ENCODE measurements at places on chromosomes 16 and 17.

GRCh38 chr16:73011926-73012325 lies 36.0 kb downstream of the ZFHX3 start:
- DNase-seq, result no peak

GRCh38 chr16:84884596-84885341 lies 65.0 kb downstream of the CRISPLD2 start:
- peak; percentile 26 for DNase-seq

DNA sequence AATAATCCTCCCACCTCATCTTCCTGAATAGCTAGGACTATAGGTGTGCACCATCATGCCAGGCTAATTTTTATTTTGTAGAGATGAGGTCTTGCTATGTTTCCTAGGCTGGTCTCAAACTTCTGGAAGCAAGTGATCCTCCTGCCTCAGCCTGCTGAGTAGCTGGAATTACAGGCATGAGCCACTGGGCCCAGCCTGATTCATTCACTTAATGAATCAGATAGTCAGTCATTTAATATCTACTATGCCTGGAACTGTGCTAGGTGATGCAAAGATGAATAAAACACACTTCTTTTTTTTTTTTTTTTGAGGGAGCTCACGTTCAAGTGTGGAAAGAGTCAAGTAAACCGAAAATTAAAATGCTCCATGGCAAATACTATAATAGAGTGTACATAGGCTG lies 39.4 kb downstream of the EFCAB13 start:
- no peak for DNase-seq

- no peak for DNase-seq
These were observed 64.9 kb upstream of the LGALS9 start for GRCh38 chr17:27565874-27566670.

DNA sequence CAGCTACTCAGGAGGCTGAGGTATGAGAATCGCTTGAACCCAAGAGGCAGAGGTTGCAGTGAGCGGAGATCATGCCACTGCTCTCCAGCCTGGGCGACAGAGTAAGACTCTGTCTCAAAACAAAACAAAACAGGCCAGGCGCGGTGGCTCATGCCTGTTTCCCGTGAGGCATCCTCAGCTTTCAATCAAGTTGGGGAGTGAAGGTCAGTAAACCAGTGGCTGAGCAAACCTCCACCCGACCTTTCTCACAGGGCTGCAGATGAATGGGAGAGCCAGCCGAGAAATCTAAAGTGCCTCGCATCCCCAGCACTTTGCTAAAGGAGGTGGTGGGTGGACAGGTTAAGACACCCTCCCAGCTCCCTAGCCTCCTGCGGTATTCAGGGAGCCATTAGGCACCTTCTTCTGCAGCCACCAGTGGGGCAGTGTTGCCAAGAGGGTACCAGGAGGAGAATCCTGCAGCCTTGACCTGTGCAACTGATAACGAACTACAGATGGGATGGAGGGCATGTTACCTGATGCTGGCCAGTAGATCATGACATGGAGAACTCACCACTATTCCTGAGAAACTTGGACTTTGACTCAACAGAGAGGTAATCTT lies 59.0 kb downstream of the KPNA2 start:
- DNase-seq, result no peak

- peak; percentile 46 for DNase-seq
These were observed at the start of gene SF3B3 for GRCh38 chr16:70523743-70524398. Gene SF3B3 (plus strand): TSS chr16:70523816. CDS start chr16:70526657, 2,841 bp downstream.

DNA sequence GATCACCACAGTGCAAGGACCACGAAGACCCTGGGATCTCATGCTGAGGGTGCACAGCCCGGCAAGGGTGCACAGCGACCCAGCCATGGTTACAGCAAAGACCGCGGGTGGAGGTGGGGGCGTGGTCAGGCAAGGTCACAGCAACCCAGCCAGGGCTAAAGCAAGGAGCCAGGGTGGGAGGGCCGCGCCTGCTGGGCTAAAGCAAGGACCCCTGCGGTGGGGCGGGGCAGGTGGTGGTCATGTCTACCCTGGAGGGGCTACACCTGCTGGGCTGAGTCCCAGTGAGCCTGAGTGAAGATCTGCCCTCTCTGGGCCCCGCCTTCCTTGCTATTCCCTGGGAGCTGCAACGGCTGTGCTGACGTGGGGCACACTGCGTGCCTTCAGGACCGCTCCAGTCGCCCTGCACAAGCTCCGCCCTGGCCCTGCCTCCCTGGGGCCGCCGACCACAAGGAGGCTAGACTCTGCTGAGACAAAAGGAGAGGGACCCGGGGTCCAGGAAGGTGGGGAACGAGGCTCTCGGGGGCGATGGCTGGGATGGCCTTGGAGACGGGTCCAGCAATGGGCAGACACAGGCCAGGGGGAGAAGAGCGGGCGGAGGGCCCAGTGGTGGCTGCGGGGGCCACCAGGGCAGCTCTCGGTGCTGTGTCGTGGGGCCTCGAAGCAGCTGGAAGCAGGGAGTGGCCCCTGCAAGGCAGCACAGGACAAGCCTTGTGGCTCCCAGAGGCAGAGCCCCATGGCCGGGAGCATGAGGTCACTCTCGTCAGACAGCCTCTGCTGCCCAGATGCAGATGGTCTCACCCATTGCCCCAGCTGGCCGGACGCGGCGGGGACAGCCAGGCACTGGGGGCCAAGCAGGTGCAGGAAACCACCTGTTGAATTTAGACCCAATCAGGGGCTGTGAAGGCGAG lies 52.8 kb downstream of the CBFA2T3 start:
- DNase-seq, result no peak

DNA sequence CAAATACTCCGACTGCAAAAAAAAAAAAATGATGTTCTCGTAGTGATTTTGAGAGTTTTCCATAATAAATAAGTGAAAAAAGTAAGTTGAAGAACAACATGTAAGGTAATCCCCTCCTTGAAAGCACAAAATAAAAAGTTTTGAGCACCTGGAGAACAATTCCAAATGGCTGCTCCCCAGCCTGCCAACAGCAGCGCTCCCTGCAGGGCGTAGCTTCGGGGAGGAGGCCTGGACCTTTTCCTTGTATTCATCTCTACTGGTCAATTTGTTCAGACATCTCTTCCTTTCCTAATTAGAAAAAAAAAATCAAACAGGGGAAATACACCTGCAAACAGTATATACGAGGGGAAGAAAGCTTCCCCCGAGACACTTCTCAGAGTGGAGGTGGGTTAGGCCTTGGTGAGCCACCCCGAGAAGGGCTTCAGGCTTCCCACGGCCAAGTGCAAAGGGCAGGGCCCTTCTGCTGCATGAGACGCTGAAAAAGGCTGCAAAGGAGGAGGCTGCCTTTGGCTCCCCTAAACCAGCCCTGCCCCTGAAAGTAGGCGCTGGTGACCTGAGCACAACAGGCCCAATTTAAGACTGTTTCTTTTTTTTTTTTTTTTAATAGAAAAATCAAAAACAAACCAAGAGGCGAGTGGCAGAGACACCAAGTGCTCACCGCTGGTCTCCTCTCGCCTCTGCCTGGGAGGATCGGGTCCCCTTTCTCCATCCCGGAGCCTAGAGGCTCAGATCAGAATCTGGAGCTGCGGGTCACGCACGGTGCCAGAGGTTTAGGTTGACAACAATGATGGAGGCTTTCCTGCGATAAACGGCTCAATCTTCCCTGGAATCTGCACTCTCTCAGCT lies 193.1 kb upstream of the FOXF1 start:
- no peak for DNase-seq

- no peak for DNase-seq
These were observed 1.3 kb downstream of the PLEKHH3 start for GRCh38 chr17:42675348-42675964.

- no peak for DNase-seq
These were observed 218.7 kb downstream of the MRTFB start for GRCh38 chr16:14289692-14290340.

DNA sequence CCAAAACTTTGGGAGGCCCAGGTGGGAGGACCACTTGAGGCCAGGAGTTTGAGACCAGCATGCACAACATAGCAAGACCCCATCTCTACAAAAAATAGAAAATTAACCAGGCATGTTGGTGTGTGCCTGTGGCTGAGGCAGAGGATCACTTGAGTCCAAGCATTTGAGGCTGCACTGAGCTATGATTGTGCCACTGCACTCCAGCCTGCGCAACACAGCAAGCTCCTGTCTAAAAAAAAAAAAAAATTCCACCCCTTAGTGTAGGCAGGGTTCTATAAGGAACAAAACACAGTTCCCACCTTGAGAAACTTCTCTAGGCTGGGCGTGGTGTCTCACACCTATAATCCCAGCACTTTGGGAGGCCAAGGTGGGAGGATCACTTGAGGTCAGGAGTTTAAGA lies 36.3 kb upstream of the HAPSTR1 start:
- DNase-seq, result no peak

GRCh38 chr16:12763517-12763916 lies 40.2 kb downstream of the CPPED1 start:
- no peak for DNase-seq

DNA sequence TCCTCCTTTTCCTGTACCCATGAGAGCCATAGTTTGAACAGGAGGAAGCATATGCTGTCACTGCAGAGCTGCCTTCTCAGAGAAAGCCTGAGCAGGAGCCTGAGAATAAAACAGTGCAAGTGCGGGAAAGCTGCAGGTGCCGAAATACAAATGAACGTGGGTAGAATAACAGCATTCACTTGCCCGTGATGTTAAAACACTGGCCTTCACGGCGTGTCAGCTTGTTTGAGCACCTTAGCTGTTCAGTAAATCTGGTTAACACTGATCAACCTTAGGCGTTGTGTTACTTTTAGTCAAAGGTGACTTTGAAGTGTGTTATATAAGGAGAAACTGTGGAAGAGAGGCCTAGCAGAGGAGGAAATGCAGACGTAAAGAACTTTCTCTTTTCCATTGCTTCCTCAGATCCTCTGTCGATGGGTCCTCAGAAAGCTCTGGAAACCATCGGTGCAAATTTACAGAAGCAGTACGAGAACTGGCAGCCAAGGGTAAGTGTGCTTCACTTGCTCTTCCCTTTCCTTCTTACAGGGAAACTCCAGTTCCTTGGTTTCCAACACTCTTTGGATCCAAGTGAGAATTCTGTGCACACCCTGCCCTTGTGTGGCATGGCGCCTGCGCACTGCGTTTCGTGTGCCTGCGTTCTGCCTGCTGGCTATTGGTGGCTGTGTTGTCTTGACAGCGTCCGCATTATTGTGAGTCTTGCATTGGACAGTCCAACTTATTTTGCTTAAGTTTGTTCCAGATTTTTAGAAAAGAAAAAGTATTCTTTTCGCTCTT lies 98.9 kb downstream of the RPTOR start:
- DNase-seq, result no peak

GRCh38 chr16:46817961-46818360 lies 13.0 kb downstream of the C16orf87 start:
- DNase-seq, result no peak

- DNase-seq, result no peak
These were observed 15.9 kb upstream of the ICAM2 start for GRCh38 chr17:64036198-64036922.

DNA sequence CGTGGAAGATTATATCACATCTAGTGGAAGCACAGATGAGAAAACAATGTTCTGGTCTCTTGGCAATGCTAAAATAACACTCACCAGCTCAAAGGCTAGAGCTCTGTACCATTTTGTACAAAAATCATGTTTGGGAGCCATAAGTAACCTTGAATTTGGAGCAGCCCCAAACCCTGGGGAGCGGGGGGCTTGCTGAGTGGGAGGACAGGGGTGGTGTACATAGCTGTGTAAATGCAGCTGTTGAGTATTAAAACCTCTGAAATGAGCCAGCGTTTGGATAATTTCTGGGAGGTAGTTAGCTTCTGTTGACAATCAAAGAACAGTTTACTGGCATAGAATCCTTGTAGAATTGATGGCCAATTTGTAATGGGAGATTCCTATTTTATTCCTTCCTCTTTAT lies 4.3 kb downstream of the MYH8 start:
- DNase-seq, result no peak

DNA sequence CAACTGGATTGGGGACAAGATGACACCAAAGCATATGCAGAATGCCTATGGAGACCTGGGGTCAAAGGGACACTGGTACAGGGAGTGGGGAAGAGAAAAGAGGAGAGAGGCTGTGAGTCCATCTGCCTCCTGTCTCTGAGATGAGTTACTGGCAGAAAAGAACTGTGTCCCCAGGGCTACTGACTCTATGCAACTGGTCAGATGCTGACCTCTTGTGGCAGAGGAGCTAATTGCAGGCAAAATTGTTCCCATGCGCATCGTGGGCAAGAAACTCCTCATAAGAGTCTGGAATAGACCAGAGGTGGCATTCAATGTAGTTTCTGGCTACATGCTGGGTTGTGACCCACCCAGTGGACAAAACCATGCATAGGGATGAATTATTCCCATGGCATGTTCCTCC lies 26.1 kb upstream of the MLKL start:
- no peak for DNase-seq

DNA sequence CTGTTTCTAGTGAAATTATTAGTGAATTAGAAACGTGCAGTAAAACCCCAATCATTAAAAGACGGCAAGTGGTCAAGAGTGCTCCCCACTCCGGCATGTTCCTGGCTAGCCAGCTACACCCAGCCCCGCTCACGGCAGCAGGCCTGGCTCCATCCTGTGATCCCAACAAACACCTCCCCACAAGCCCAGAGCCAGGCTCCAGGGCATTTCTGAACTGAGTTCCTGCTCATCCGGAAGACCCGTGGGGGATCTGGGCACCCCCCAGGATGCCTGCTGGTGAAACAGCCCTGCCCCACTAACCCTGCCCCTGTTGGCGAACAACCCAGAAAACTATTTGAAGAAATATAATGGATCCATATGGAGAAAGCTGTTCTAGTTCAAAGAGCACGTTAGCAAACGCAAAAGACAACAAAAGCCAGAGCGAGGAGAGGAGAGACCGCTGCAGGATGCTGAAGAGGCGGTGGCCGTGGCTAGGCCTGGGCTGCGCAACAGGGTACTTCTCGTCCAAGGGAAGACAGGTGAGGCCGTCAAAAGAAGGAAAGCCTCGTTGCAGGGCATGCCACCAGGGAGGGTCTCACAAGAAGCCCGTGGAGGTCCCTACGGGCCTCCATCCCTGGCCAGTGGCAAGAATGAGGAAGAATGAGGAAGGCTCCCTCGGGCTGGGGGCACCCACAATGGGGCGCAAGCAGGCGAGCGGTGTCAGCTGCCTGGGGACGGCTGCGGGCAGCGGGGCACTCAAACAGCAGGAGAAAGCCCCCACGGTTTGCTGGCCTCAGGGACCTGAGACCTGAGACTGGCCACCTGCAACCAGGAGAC lies 19.2 kb downstream of the SLC16A3 start:
- DNase-seq, result no peak

DNA sequence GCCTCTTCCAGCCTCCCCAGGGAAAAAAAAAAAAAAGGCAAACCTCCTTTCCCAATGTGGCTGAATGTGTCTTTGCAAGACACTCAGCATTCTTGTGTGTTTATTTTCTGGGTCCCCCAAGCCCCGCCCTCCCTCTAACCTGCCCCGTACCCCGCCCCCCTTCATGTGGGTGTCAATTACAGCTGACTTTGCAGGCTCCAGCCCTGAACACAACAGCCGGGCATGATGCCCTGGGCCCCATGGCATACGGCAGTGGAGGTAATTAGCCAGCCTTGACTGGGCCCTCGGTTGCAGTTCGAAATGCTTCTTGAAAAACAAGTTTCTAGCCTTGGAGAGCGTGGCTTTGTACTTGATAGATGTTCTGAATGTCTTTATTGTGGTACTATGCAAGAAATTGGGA lies 354.7 kb upstream of the RBFOX1 start:
- no peak for DNase-seq
